Left lung (tissue), 14 donors: ENCODE measurements at places on chromosomes 4 and X. TPM values are rescaled to one million over a fixed set of nuclear protein-coding genes. Genes with fewer than 3 reads are reported as not detected.

MYL5 gene
- total RNA-seq = 11.3 TPM

TBC1D9 gene
- 34.0 TPM for total RNA-seq

SHROOM2 gene
- 5.6 TPM for total RNA-seq

UNC5C gene
- 9.0 TPM for total RNA-seq

ARSJ gene
- total RNA-seq = 23.5 TPM

GPR50 gene
- not detected for total RNA-seq

ZCCHC12 gene
- total RNA-seq = not detected

DACH2 gene
- 0.17 TPM for total RNA-seq

PLAC1 gene
- total RNA-seq = not detected

ADGRA3 gene
- 17.6 TPM for total RNA-seq

APLN gene
- total RNA-seq = 1.0 TPM

FGD1 gene
- 5.3 TPM for total RNA-seq

NDNF gene
- 489 TPM for total RNA-seq
